ENCODE measurements at places on chromosomes 3 and 15.

DNA sequence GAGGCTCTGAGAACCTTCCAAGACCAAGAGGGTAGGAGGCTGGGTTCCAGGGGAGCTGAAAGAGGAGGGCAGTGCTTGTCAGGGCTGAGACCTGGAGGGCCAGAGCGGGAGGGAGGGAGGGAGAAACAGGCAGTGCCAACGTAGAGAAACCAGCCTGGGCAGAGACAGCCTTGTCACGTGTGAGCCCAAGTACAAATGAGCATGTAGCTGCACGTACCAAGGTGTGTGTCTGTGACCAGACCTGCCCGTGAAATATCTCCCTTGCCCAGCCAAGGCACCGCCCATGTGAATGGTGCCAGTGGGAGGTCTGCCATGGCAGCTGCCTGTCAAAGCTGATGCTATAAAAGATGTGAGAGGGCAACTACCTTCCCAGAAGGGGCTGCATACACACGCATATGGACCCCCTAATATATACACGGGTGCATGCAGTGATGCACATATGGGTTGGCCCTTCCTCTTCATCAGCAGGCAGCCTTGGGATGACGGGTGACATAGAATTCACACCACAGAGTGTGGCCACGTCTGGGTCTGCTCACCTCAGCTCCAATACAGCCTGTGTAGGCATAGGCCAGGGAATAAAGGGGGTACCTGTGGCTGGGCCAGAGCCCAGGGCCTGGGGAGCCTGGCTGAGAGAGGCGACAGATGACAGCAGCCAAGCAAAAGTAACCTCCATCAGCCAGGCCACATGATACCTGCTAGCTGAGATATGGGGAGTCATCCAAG, 7.8 kb upstream of the CTDSPL start:
- DNase-seq, result no peak

DNA sequence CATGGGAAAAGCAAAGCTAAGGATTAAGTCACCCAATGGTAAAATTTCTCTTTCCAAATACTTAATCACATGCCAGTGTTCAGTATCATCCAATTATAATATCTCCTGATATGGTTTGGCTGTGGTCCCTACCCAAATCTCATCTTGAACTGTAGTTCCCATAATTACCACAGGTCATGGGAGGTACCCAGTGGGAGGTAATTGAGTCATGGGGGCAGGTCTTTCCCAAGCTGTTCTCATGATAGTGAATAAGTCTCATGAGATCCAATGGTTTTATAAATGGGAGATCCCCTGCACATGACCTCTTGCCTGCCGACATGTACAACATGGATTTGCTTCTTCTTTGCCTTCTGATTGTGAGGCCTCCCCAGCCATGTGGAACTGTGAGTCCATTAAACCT, 26.1 kb upstream of the NMB start:
- no peak for DNase-seq

GRCh38 chr3:56917361-56918110, 115.8 kb upstream of the ARHGEF3 start:
- DNase-seq, result no peak

DNA sequence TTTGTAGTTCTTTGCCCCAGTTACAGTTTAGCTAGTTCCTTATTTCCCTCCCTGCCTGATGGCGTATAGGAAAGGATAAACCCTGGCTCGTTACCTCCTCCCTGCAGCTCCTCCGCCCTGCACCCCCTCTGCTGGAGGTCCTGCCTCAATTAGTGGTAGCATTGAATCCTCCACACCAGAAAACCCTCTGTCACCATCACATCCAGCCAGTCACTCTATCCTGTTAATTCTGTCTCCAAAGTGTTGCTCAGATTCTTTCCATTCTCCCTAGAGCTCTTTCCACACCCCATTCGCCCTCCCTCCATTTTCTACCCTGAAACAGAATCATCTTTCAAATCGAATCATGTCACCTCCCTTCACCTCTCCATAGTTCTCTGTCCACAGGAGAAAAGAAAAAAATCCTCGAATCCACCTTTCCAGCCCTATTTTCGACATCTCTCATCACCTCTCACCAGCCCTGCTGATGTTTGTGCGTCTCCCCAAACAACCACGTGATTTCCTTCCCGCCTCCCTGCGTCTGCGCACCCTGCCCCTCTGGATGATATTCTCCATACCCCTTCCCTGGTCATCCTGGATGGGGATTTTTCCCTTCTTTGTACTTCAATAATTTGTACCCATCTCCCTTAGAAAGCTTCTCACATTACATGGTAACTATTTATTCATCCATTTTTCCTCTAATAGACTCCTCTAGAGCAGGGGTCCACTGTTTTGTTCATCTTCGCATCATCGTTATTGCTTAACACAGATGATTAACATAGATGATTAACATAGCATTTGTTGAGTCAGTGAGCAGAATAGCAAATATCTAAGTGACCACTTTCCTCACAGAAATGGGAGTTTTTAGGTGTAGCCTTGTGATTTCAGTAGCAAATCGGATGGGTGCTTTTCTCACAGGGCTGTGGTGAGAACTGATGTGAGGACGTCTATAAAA, 37.1 kb downstream of the MAP3K13 start:
- DNase-seq, result no peak

DNA sequence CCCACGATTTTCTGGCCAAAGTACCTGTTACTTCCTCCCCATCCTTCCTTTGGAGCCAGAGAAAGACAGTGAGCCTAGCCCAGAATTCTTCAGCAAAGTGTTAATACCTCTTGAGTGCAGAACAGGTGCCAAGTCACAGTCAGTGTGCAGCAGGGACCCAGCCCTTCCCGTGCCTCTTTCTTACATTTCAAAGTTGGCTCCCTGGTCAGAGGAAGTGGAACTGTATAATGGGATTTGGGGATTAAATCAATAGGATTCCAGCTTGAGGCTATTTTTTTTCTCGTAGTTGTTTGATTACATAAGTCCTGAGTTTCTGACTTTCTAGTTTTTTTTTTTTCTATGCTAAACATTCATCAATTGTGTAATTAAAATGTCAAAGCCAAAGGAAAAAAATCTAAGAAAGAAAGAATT, 52.6 kb upstream of the ABHD10 start:
- no peak for DNase-seq

DNA sequence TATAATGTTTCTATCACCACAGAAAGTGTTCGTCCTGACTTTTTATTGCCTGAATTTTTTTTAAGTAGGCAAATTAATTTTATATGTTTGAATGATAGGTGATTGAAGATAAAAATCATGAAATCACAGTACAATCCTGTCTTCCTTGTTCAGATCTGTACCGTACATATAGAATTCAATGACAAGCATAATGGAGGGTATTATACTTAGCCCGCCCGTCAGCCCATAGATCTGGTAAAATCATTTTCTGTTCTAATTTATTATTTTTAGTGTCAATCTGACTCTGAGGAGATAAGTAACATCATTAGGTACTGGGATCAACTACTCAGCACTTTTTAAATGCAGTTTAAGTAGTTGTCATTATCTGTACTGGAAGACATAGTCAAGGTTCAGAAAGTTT, 269.9 kb downstream of the NR2F2 start:
- no peak for DNase-seq

DNA sequence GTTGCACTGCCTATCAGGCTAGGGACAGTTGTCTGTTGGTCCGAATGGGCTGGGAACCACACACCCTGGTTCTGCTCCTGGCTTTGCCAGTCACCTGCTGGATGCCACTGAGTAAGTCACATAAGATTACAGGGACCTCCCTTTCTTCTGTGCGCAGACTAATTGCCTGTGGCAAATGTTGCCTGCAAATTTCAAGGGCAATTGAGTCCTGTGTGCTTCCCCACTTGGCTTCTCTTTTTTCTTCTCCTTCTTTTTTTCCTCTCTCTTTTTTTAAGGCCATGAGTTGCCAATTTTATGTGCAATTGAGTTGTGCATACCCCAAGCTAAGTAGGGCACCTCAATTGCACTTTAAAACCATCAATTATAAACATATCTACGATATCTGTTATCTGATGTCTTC, 963.4 kb downstream of the MCTP2 start:
- DNase-seq, result no peak

GRCh38 chr15:41161736-41162135, 45.7 kb upstream of the INO80 start:
- DNase-seq, result no peak

- peak; percentile 1 for DNase-seq
Measured at GRCh38 chr3:99172736-99173657, 271.5 kb upstream of the DCBLD2 start.

GRCh38 chr3:99578339-99578970, 59.9 kb upstream of the COL8A1 start:
- DNase-seq, result no peak

- DNase-seq, result no peak
Measured at GRCh38 chr3:53845881-53846133, 412 bp downstream of the CHDH start.

DNA sequence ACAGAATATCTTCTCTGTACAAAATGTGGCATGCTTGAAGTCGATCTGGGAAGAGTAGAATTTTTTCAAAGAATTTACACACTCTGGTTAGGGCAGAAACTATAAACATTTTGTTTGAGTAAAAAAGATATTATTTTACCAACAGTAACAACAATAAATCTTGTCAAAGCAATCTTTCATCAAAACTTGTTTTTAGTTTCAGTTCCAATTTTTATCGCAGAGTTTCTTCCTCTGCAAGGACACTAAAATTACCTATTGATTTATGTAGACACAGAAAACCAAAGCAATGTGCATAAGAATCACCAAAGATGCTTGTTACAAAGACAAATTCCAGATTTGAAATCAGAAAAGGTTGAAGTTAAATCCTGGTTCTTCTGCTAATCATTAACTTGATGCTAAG, 61.9 kb downstream of the CGGBP1 start:
- no peak for DNase-seq

DNA sequence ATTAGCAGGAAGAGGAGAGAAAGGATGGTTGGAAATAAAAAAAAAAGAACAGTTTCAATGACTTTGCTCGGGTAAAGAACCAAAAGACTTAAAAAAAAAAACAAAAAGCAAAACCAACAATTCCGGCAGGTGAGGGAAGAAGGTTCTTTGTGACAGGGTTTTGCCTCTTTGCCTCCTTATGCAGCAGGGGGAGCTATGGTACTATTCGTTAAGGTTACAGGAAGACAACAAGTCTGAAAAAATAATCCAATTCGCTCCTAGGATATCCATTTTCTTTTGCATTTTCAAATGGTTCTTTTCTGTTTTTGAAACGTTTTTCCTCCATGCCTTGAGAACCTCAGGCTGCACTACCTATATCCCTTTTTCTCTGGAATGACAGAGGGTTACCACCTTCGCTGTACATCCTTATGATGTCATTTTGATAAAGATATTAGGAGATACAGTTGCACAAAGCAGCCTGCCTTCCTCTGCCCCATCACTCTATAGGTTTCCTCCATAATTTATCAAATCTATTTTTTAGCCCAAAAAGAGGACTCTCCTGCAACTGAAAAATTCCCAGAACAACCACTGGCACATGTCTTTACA, 55.0 kb downstream of the CFAP20DC start:
- DNase-seq, result no peak

- DNase-seq, result no peak
Measured at GRCh38 chr15:53208751-53209150, 418.6 kb upstream of the ONECUT1 start.

DNA sequence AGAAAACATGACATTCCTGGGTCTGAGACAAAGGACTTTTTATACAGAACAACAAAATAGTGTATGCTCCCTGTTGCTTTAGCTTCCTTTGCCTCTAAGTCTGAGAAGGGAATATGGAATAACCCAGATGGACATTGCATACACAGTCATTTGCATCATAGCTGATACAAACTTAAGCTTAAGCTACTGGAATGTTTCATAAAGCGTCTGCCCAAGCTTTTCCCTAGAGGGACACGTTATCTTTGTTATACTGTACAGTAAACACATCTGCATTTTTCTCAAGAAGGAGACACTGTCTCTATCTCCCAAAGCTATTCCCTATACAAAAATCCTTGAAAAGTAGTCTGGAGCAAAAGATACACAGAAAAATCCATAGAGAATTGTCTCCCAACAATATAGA, 775.0 kb downstream of the DIPK2A start:
- no peak for DNase-seq

- no peak for DNase-seq
Measured at GRCh38 chr3:162760789-162761188, 1264.2 kb downstream of the OTOL1 start.

DNA sequence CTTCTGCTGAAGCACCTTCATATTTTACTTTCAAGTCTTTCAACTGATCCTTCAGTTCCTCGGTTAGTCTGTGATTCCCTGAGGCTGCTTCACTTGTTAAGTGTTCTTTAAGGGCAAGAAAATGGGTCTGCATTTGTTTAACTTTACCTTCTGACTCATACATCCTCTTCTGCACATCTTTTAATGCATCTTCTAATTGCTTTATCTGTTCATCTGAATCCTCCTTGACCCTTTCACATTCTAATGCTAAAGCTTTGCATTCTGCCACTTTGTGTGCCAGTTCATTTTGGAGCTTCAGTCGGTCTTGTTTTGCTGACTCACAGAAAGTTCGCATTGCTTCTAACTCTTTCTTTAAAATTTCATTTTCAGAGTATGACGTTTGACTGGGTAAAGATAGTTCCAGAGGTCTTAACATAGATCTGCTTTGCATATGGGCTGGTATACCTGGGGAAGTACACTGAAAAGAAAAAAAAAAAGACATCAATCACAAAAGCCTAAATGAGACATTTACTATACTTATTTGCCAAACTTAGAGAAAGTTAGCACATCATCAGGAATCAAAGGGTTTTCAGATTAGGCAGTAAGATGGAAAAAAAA, 94.3 kb downstream of the UACA start:
- no peak for DNase-seq

- DNase-seq, result peak; percentile 41
Measured at GRCh38 chr3:42600958-42601675, 631 bp downstream of the NKTR start.

- DNase-seq, result no peak
Measured at GRCh38 chr3:69368129-69368741, 17.7 kb downstream of the FRMD4B start.

- no peak for DNase-seq
Measured at GRCh38 chr3:115512565-115513415, 110.5 kb upstream of the GAP43 start.

DNA sequence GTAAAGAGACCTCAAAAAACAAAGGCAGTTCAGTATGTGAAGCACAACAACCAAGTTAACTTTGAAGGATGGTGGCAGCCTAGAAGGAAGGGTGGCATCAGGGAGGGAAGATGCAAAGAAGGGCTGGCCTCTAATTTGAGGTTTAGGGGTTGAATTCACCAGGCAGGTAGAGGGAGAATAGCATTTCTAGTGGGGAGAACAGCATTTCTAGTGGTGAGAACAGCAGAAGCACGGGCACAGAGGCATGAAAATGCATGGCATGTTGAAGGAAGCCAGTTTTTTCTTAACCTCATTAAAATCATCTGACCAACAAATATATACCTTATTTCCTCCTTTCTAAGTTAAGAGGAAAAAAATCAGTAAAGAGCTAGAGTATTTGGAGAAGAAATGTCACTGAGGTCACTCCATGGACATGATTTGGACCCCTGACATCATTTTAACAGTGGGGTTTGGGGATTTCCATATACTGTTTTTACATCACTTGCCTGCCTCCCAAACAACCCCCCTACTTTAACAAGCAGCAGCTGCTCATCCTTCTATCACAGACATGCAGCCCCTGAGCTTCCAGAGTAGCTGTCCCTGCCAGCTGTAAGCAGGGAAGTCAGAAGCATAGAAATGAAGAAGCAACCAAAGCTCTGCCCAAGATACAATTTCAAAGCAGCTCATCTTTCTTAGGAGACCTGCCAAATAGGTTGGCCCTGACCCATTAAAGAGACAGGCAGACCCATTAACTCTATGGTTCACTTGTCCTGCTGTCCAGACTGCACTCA, 2.4 kb upstream of the POPDC2 start:
- DNase-seq, result no peak
